ENCODE measurements at places on chromosomes 1 and 21. TPM values are rescaled to one million over a fixed set of nuclear protein-coding genes. Genes with fewer than 3 reads are reported as not detected.

CACNA1E gene
- not detected for total RNA-seq

CPT2 gene
- 13.0 TPM for total RNA-seq

ACKR1 gene
- total RNA-seq, result not detected

EDARADD gene
- 0.55 TPM for total RNA-seq

PRAMEF13 gene
- not detected for total RNA-seq

ELF3 gene
- total RNA-seq, result under 0.01 TPM

OPRD1 gene
- total RNA-seq, result not detected

PRAMEF11 gene
- total RNA-seq, result not detected

BTG2 gene
- total RNA-seq, result 2.7 TPM

Measured in uterine smooth muscle cell (primary cell).